ENCODE measurements at places on chromosomes 7 and 10.

- H3K27ac ChIP-seq: no peak overlapping the region
- no peaks in the 10 kb centered on the region for H3K36me3 ChIP-seq
These were observed 417.3 kb downstream of the RPS24 start for GRCh38 chr10:78450807-78451485.

- no peaks in the 10 kb centered on the region for H3K4me1 ChIP-seq
- H3K36me3 ChIP-seq: peaks cover 11% of the 10 kb centered on the region
- no peaks in the 10 kb centered on the region for H3K27me3 ChIP-seq
- no peak overlapping the region for H3K27ac ChIP-seq
These were observed 7.7 kb downstream of the INSIG1 start for GRCh38 chr7:155305231-155305904.

GRCh38 chr10:3828404-3829155 lies 43.6 kb upstream of the KLF6 start:
- H3K4me1 ChIP-seq: peaks cover 26% of the 10 kb centered on the region
- DNase-seq: no peak
- peak overlapping the region; percentile 39 for H3K4me3 ChIP-seq
- no peaks in the 10 kb centered on the region for H3K27me3 ChIP-seq
- peak overlapping the region; percentile 73 for H3K27ac ChIP-seq
- H3K36me3 ChIP-seq: no peaks in the 10 kb centered on the region

GRCh38 chr10:86317949-86318725 lies 48.5 kb downstream of the GRID1 start:
- no peaks in the 10 kb centered on the region for H3K27me3 ChIP-seq
- peak; percentile 19 for DNase-seq
- no peaks in the 10 kb centered on the region for H3K4me1 ChIP-seq
- H3K27ac ChIP-seq: no peak overlapping the region

DNA sequence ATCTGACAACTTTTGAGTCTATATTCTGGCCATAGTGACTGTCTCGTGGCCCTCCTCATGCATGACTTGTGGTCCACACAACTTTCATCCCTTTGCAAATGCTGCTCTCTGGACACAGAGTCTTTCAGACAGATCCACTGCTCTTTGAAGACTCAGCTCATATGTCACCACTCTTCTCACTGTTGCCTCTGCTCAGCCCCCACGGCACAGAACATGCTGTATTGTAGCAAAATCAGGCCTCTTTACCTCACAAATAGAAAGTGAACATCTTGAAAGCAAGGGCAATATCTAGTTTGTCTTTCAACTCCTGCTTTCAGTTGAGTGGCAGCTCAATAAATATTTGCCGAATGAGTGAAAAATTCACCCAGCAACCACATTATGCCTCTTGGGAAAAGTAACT lies 443.5 kb downstream of the NRG3 start:
- H3K27me3 ChIP-seq: no peaks in the 10 kb centered on the region
- no peak overlapping the region for H3K4me3 ChIP-seq
- DNase-seq: no peak
- H3K27ac ChIP-seq: no peak overlapping the region

GRCh38 chr10:114925587-114926586 lies 12.1 kb upstream of the TRUB1 start:
- H3K36me3 ChIP-seq: no peaks in the 10 kb centered on the region
- no peak overlapping the region for H3K27ac ChIP-seq
- H3K4me3 ChIP-seq: no peak overlapping the region
- DNase-seq: no peak
- H3K27me3 ChIP-seq: no peaks in the 10 kb centered on the region

DNA sequence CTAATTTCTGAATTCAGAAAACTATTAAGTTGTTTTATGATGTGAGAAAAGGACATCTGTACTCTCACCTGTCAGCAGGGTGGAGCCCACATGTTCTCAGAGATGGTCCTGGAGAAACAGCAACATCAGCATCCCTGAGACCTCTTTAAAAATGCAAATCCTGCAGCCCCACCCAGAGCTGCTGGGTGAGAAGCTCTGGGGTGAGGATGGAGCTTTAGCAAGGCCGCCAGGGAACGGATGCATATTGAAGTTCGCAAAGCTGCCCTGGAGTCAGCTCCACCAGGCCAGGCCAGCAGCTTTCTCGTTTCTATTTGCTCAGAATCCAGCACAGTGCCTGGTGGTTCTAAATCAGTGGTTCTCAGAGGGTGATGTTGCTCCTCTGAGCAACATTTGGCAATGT lies 49.1 kb downstream of the PRKCQ start:
- H3K27ac ChIP-seq: no peak overlapping the region
- H3K4me1 ChIP-seq: no peaks in the 10 kb centered on the region
- H3K4me3 ChIP-seq: no peak overlapping the region
- H3K27me3 ChIP-seq: no peaks in the 10 kb centered on the region

DNA sequence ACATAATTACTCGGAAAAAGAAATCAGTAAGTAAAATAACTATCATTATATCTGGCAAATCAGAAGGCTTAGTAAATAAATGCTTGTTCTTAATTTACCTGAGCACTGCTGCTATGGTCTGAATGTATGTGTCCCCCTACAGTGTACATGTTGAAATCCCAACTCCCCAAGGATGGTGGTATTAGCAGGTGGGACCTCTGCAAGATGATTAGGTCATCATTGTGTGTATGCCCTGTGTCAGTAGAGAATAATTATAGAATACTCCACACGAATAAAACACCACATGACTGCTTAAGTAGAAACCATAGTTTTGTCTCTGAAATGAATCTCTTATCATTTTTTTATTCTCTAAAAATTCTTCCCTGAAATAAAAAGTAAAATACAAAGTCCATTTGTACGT lies 101.6 kb downstream of the RNF133 start:
- H3K36me3 ChIP-seq: no peaks in the 10 kb centered on the region
- no peak overlapping the region for H3K4me3 ChIP-seq
- DNase-seq: no peak
- no peak overlapping the region for H3K27ac ChIP-seq
- no peaks in the 10 kb centered on the region for H3K27me3 ChIP-seq

DNA sequence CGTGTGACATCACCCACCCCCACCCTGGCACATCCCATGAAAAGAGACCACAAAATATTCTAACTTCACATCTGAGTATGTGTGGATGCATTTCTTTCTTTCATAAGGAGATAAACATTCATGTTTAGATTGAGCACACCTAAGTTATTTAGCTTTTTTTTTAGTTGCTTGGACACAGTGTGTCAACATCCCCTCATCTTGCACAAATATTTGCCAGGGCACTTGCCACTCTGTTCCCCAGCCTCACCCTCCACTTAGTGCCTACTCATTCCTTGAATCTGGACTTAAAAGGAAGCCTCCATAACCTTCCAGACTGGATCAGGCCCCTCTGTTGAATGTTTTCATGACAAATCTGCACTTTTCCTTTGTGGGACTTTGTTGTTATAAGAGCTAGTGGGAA lies 338.9 kb upstream of the IGFBP3 start:
- H3K27me3 ChIP-seq: no peaks in the 10 kb centered on the region
- H3K4me3 ChIP-seq: no peak overlapping the region
- DNase-seq: no peak

GRCh38 chr10:132373241-132373955 lies 23.6 kb upstream of the PWWP2B start:
- no peak overlapping the region for H3K27ac ChIP-seq
- H3K4me3 ChIP-seq: no peak overlapping the region
- no peaks in the 10 kb centered on the region for H3K27me3 ChIP-seq
- no peak for DNase-seq
- no peaks in the 10 kb centered on the region for H3K36me3 ChIP-seq
- H3K4me1 ChIP-seq: peaks cover 5% of the 10 kb centered on the region

DNA sequence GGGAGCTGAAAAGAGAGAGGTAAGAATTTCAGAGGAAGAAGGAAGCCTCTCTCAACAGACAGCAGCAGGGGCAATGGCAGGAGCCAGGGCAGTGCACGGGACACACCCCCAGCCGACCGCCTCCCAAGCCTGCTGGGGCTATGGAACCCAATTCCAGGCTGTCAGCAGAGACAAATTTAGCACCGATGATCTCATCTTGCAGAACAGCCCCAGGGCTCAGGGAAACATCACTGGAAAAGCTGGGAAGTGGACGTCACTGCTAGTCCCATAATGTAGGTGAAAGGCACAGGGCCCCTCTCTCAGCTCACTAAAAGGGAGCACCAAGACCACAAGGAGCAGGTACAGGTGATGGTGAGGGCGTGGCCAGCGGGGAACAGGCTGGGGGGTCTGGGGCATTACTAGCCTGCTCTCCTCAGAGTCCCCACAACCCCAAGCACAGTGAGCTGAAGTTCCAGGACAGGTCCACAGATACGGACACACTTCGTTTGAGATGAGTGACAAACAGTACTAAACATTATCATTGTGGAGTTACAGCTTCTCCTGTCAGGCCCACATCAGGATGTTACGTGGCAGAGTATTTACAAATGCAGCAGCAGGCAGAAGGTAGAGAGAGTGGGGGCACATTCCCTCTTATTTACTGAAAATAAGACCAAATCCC lies 103.7 kb downstream of the PLXNA4 start:
- H3K27ac ChIP-seq: no peak overlapping the region
- H3K4me3 ChIP-seq: no peak overlapping the region
- H3K4me1 ChIP-seq: peaks cover 3% of the 10 kb centered on the region
- no peak for DNase-seq
- no peaks in the 10 kb centered on the region for H3K36me3 ChIP-seq

DNA sequence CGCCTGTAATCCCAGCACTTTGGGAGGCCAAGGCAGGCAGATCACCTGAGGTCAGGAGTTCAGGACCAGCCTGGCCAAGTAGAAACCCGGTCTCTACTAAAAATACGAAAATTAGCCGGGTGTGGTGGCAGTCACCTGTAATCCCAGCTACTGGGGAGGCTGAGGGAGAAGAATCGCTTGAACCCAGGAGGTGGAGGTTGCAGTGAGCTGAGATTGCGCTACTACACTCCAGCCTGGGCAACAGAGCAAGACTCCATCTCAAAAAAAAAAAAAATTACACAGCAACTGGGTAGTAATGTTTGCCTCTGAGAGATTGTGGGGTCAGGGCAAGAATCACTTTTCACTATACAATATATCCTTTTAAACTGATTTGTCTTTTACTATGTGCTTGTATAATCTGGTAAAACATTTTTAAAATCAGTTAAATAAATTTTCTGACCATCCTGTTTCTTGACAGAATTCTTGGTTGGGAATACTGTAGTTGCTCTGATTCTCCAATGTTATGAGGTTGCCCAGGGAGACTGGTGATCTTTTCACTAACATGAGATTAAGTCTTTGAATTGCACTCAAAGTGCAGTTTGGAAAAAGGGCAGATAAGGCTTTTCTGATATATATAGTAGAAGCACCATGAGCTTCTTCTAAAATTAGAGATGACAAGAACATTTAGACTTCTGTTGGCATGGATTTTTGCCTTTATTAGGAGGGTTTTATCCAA lies 1.5 kb downstream of the ENTPD7 start:
- H3K4me3 ChIP-seq: no peak overlapping the region
- no peaks in the 10 kb centered on the region for H3K36me3 ChIP-seq

DNA sequence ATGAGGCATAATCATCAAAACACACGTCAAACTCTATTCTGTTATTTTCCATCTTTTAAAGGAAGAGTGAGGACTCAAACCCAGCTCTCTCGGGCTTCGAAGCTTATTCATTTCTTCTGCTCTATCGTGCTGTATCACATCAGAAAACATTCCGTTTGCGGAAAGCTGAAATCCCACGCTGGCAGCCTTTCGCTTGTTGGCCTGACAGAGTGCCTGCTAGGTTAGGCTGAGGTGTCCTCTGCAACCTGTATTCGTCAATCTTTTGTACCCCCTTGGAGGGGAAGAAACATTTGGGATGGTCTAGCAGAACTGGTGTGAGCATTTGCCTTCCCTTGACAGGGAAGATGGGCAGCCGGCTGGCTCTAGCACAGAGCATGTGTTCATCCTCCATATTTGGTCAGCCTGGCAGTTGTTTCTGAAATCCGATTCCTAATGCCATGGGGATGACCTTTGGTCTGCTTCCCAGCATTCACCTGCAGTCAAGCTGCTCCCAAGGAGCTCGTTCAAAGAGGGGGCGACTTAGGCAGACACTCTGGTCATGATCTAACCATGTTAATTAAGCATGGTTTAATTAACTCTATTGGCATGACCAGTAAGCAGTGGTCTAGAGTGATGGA lies 55.2 kb downstream of the TACC2 start:
- H3K4me3 ChIP-seq: no peak overlapping the region
- no peak overlapping the region for H3K27ac ChIP-seq
- peaks cover 7% of the 10 kb centered on the region for H3K4me1 ChIP-seq

DNA sequence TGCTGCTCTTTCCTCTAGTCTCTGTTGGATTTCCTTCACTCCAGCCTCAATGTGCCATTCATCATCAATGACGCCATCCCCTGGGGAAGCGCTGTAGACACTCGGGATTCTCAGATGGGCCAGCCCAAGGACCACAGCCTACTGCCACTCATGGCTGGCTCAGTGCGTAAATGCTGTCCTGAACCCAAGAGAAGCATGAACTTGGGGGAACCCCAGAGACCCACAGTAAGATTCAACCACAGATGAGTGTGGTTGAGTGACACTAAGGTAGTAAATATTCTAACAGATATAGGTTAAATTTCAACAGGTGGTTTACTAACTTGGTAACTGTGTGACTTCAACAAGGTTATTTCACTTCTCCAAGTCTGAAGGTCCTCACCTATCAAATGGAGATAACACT lies 304.1 kb downstream of the GRM8 start:
- DNase-seq: no peak
- H3K36me3 ChIP-seq: no peaks in the 10 kb centered on the region
- H3K27me3 ChIP-seq: no peaks in the 10 kb centered on the region
- no peak overlapping the region for H3K27ac ChIP-seq
- no peaks in the 10 kb centered on the region for H3K4me1 ChIP-seq
- no peak overlapping the region for H3K4me3 ChIP-seq

DNA sequence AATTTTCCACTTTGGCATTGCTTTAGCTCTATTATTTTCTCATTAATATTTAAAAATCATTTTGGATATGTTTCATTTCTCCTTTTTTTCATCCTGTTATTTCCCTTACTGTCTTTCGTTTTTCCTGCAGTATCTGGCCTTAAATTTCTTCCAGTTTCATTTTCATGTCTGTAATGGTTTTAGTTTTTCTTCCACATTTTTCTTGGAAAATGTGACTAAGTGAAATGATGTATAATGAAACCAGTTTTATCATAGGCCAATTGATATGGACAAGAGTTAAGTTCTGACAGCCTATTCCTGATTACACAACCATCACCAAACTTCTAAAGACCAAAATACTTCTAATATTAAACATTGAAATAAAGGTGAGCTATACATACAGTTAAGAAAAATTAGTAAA lies 158.5 kb downstream of the LHFPL3 start:
- H3K27ac ChIP-seq: no peak overlapping the region
- no peak overlapping the region for H3K4me3 ChIP-seq
- no peaks in the 10 kb centered on the region for H3K36me3 ChIP-seq
- no peak for DNase-seq
- no peaks in the 10 kb centered on the region for H3K4me1 ChIP-seq

All from upper lobe of left lung (tissue), 6 donors.